ENCODE measurements at places on chromosomes 7 and 10.

DNA sequence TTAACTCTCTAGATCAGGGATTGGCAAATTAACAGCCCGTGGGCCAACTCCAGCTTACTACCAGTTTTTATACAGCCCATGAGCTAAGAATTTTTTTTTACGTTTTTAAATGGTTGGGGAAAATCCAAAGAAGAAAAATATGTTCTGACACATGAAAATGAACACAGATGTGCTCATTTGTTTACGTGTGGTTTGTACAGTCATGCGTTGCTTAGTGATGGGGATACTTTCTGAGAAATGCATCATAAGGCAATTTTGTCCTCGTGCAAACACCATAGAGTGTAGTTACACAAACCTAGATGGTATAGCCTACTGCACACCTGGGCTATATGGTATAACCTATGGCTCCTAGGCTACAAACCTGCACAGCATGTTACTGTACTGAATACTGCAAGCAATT, 8.3 kb upstream of the SMKR1 start:
- DNase-seq, result no peak

- DNase-seq, result no peak
Measured at GRCh38 chr7:108324053-108325038, 131.9 kb downstream of the NRCAM start.

GRCh38 chr7:127950233-127950935, 80.9 kb downstream of the LRRC4 start:
- no peak for DNase-seq

DNA sequence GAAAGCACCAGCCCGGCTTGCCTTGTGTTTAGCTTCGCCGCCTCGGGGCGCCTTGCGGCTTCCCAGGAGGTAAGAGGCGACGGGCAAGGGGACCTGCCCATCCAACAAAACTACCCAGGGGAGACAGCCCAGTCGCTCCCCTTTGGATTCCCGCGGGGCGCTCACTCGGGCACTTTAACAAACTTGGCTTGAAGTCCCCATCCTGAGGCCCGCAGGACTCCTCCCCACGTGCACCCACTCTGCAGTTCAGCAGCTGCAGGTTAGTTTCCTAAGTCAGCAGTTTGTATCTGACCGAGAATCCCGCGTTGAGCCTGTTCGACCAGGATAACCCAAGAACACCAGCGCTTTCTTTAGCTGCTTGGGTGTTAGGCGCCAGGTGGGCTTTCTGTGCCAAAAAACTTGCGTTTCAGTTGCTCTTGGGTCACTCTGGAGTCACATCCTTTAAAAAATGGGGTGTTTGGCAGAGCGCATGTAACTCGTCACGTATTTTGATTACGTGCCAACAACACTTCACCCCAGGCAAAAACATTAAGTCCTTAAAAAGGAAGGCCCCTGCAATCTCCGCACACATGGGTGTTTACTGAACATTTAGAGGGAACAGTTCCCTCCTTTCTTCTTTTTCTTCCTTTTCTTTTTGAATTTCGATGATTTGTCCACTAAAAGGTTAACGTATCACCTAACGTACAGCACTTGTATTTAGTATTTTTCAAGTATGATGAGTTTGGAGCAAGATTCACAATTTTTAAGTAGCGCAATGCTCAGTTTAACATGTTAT, 876 bp downstream of the DNAH11 start:
- DNase-seq, result peak; percentile 6

DNA sequence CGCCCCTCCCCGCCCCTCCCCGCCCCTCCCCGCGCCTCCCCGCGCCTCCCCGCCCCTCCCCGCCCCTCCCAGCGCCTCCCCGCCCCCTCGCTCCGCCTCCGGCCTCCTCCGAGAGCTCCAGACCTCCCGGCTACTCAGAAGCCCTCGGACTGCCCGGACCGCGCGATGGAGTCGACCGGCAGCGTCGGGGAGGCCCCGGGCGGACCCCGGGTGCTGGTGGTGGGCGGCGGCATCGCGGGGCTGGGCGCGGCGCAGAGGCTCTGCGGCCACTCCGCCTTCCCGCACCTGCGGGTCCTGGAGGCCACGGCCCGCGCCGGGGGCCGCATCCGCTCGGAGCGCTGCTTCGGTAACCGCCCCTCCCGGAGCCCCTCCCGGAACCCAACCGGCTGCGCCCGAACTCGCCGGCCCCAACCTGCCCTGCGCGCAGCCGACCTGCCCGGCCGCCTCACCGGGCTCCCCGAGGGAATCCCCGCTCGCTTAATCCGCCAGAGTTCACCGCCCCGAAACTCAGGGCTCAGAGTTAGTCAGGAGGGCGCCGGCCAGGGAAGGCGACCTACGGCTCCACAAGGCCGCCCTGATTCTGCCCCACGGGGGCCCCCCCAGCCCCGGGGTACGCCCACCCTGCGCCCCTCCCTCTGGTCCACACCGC, at the start of gene PAOX:
Gene PAOX, plus strand, starts transcription at position 111 of the 649 bp plus-strand sequence. Its CDS starts 55 bp downstream, at position 166.
- peak; percentile 72 for DNase-seq

DNA sequence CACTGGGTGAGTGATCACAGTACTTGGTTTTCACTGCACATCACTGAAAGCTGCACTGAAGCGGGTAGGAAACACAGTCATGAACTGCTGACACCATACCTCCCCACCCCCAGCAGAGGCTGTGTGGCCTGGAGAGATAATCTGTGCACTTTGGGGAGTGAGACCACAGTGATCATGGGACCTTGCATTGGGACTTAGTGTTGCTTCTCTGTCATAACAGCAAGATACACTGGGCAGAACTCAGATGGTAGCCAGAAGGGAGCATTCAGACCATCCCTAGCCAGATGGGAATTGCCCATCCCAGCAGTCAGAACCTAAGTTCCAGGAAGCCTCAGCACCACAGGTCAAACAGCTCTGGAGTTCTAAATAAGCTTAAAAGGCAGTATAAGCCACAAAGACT, 346.4 kb upstream of the TMEM229A start:
- no peak for DNase-seq

DNA sequence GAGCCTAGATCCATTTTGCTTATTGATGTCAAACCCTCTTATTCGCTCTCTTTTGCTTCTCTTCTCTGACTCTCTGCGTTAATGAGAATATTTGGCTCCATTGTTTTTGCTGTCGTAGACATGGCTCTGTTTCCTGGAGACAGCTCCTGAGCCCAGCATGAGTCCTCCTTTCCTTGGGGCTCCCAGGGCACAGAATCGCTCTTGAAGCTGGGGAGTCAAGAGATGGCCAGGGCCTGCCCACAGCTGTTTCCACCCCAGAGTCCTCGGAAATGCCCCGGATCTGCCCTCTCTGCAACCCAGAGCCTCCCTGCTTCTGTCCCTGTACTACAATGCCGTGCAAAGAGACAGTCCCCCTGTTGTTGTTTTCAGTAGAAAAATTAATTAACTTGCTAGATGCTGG, 566.7 kb upstream of the FOXK1 start:
- DNase-seq, result no peak

DNA sequence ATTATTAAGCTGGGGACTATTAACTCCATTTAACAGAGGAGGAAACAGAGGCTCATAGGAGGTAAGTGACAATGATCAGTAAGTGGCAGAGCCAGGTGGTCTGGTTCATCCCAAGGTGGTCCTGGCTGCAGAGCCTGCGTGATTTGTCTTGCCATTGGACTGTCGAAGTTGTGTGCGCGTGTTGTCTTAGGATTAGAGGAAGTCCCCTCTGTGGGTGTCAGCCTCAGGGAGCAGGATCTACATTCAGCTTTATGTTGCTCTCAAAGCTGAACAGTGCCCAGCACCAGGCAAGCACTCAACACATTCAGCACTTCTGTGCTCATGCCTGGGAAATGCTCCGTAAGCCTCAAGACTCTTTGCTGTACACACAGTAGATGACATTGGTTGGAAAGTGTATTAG, 139.5 kb downstream of the HERPUD2 start:
- no peak for DNase-seq

- no peak for DNase-seq
Measured at GRCh38 chr10:108500396-108500795, 1335.9 kb upstream of the SORCS1 start.

DNA sequence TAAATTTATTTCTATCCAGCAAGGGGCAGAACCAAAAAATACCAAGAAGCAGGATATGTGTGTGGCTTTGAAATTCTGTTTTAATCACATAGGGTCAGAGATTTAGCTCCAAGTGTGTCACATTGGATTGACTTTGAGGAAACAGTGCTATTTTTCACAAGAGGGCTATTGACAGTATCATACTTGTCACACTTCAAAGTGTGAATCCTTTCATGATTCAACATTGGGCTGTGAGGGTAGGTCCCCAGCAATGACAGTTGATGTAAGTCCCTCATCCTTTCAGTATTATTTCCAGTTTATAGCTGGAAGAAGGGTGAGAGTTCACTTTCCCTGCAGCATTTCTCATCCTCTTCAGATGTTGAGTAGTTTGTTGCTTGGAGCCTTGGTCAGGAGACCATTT, 7.4 kb downstream of the CCNY start:
- no peak for DNase-seq

GRCh38 chr10:95880704-95881103, 27.1 kb upstream of the CC2D2B start:
- no peak for DNase-seq

GRCh38 chr10:132685101-132685891, 100.7 kb downstream of the NKX6-2 start:
- DNase-seq, result no peak

- no peak for DNase-seq
Measured at GRCh38 chr7:110881721-110882120, 209.2 kb upstream of the LRRN3 start.

- DNase-seq, result no peak
Measured at GRCh38 chr7:29421010-29421956, 142.4 kb upstream of the PRR15 start.

DNA sequence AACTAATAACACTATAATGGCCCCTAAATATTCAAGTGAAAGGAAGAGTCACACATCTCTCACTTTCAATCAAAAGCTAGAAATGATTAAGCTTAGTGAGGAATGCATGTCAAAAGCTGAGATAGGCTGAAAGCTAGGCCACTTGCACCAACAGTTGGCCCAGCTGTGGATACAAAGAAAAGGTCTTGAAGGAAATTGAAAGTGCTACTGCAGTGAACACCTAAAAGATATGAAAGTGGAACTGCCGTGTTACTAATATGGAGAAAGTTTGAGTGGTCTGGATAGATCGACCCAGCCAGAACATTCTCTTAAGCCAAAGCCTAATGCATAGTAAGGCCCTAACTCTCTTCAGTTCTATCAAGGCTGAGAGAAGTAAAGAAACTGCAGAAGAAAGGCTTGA, 12.1 kb upstream of the SNX13 start:
- DNase-seq, result peak; percentile 38

- DNase-seq, result peak; percentile 58
Measured at GRCh38 chr7:92717993-92718716, 118.2 kb downstream of the CDK6 start.

GRCh38 chr10:3398825-3399646, 226.5 kb upstream of the PITRM1 start:
- no peak for DNase-seq

- no peak for DNase-seq
Measured at GRCh38 chr7:73509463-73509862, 12.6 kb downstream of the BAZ1B start.

DNA sequence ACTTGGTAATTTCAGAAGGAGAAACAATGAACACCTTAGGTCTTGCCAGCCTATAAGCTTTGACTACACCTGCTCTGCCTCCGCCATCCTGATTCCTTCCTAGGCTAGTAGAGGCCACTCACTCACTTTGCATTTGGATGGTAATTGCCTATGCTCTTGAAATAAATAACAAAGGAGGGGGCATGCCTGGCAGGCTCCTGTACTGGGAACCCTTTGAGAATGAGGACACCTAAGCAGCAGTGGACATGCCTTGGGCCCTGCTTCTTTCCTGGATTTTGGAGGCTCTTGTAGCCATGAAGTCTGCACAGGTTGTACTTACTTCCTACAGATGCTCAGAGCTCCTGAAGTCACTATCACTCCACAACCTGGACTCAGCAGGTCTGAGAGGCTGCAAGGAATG, 65.8 kb downstream of the BLNK start:
- DNase-seq, result no peak

DNA sequence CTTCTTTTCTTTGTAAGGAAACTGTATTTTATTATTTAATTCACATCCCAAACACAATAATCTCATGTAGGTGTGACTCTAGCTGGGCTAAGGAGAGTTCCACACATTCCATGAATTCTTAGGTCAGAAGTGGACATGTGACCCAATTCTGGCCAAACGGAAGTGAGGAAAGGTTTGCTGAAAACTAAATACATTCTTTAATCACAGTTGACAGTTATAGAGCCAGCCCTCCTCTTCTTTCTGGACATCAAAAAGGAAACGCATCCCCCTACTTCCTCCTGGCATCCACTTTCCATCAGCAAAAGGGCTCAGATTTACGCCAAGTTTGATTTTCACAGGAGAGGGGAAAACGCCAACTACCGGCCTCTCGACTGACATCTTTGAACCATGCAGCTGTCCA, 774.4 kb upstream of the POM121L12 start:
- no peak for DNase-seq

DNA sequence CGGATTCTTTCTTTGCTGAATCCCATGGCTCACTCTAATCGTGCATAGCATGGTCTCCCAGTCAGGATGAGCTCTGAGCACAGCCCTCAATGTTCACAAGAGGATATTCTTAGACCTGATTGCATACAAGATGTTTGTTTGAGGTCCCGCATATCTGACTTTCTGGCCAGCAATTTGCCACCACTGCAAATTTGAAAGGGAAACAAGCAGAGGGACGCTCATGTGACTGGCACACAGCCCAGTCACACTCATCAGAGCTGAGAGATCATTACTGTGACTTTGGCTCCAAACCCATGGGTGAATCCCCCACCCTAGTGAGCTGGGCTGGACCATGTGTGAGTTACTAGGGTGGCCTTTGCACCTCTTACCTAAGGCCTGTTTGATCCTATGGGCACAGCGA, 9.9 kb downstream of the TAS2R41 start:
- no peak for DNase-seq

DNA sequence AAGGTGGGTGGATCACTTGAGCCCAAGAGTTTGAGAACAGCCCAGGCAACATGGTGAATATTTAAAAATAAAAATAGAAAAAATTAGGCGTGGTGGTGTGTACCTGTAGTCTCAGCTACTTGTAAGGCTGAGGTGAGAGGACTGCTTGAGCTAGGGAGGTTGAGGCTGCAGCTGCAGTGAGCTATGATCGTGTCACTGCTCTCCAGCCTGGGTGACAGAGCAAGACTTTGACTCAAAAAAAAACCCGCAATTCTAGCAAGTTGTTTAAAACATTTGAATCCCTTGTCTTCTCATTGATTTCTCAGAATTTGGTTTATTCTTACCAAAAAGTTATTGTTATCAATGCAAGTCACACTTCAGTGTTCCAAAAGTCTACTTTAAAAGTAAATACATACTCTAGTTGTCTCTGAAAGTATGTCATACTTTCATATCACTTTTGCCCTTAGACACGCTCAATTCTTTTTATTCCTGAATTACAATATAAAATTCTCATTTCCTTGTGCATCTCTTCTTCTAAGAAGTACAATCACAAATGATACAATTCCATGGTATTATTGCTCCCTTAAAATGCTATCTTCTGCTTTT, 6.3 kb downstream of the EPC1 start:
- DNase-seq, result no peak

GRCh38 chr7:88842201-88842600, 46.7 kb upstream of the TEX47 start:
- no peak for DNase-seq
